Posterior vena cava (tissue), 2 donors: ENCODE measurements at places on chromosomes 16 and 17.

GRCh38 chr17:60333628-60334031, 58.3 kb downstream of the USP32 start:
- no peak for DNase-seq

- no peak for DNase-seq
Measured at GRCh38 chr17:4972752-4973151, 5.1 kb upstream of the SPAG7 start.

DNA sequence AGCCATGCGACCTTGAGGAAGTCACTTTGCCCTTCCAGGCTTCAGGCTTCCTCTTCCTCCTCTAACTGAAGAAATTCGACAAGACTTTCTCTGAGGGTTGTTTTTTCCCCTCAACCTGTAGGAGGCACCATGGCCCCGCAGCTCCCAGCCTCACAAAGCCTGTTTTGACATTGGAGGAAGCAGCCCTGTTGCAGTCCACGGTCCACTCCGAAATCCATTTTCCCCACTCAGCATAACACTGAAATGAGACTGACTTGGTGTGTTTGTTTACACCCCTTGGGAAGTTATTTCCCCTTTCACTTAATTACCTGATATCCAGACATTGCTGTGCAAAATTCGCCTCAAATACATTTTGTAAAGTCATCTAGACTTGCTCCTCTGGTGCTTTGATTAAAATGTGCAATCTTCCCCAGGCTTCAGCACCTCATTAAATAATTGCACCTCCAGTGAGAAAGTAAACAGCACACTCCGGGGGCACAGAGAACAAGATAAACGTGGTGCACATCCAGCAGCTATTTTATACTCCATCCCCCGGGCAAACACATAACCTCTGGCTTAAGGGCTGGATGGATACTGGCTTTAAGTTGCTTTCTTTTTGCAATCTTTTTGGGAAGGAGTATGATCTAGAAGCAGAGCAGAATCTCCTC, 41.4 kb upstream of the PIRT start:
- DNase-seq, result no peak

- no peak for DNase-seq
Measured at GRCh38 chr17:69876757-69877156, 198.3 kb upstream of the KCNJ16 start.

GRCh38 chr16:54987081-54987480, 56.4 kb downstream of the IRX5 start:
- DNase-seq, result no peak

DNA sequence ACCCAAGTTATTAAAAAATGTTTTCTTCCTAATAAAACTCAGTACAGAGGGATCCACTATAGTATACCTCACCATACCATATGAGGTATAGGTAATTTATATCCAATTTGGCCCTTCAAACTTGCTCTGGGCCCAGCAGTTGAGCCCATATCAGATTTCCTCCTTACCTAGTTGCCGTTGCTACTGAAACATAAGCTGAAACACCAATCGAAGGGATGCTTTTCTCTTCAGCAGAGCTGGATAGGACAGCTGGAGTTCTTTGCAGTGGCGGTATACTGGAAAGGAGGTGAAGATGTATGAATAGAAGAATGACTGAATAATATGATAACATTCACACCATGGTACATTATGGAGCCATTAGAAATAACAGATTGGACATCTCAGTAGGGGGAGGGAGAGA, 42.7 kb downstream of the TNRC6C start:
- no peak for DNase-seq

DNA sequence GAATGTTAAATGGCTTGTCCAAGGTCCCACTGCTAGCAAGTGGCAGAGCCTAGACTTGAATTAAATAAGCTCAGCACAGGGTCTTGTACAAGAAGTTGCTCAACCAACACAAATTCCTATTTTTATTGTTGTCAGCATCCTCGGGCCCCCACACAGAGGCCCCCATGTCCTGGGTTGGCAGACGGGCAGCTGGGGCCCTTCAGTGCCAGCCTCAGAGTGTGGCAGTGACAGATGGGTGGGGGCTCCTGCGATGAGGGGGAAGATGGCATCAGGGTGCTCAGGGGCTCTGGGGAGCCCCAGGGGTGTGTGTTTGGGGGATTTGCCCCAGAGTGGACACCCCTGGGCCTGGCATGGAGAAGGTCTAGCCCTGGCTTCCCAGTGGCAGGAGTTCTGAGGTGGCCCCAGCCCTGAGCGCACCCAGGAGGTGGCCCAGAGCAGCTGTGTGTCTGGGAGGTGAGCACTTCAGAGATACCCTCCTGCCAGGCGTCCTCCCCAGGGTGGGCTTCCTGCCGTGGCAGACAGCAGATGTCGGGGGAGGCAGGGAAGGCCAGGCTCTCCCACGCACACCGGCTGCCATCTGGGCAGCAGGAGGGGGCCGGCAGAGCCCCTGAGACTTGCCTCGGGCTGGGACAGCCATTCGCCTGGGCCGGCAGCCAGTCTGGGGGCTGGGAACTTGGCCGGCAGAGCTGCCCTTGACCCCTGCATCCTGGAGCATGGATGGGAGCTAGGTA, 150.8 kb downstream of the C16orf78 start:
- DNase-seq, result no peak

GRCh38 chr17:72151565-72152386, 31.0 kb downstream of the SOX9 start:
- DNase-seq, result peak; percentile 80

GRCh38 chr17:43430936-43431713, 32.3 kb downstream of the ARL4D start:
- DNase-seq, result peak; percentile 42

GRCh38 chr16:86227041-86227440, 283.3 kb upstream of the FOXF1 start:
- DNase-seq, result no peak

- no peak for DNase-seq
Measured at GRCh38 chr17:8448310-8448709, 12.6 kb downstream of the NDEL1 start.

GRCh38 chr16:21084631-21085225, 65.9 kb downstream of the DNAH3 start:
- DNase-seq, result no peak

GRCh38 chr17:47316311-47316710, 7.4 kb upstream of the EFCAB13 start:
- no peak for DNase-seq

DNA sequence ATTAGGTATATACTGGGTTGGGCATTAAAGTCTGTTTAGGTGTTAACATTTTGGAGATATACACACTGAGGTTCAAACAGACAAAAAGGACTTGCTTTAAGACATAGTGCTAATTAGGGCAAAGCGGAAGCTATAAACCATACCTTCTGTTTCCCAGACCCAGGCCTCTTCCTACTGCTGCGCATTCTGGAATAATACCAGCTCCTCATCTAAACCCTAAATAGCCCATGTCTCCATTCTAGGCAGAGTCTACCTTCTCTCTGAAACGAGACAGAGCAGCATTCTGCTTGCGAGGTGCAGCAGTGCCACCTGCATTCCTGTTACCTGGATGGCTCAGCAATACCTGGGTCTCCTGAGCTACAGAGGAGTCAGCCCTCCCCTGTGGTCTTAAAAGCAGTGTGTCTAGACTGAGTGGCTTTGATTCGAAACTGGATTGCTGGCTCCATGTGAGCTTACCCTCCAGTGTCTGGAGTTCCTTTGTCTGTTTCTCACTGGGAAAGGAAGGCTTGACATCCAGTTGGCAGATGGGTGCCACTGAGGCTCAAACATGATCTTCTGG, 6.4 kb downstream of the YPEL2 start:
- DNase-seq, result no peak

- peak; percentile 23 for DNase-seq
Measured at GRCh38 chr17:43033948-43034881, 9.2 kb downstream of the RND2 start.

- no peak for DNase-seq
Measured at GRCh38 chr17:50532452-50533024, at the start of gene EPN3. TSS of gene EPN3 (plus strand) at chr17:50532735. CDS start at chr17:50536557, 3,822 bp downstream.

DNA sequence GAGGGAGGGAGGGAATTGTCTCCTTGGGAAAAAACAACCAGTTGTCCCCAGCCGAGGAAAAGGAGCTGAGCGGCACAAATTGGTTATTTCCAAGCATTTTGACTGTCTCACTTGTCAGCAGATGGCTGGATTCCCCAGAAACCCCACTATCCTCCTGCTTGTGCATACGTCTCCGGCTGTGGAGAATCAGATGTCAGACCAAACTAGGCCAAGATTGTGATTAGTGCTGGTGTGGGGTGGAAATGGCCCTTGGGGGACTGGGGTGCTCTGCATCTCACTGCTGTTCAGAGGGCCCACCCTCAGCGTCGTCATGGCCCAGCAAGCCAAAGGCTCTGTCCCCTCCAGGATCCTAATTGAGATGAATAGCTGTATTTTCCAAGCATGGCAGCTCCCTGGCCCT, 131.7 kb upstream of the HSBP1 start:
- no peak for DNase-seq

DNA sequence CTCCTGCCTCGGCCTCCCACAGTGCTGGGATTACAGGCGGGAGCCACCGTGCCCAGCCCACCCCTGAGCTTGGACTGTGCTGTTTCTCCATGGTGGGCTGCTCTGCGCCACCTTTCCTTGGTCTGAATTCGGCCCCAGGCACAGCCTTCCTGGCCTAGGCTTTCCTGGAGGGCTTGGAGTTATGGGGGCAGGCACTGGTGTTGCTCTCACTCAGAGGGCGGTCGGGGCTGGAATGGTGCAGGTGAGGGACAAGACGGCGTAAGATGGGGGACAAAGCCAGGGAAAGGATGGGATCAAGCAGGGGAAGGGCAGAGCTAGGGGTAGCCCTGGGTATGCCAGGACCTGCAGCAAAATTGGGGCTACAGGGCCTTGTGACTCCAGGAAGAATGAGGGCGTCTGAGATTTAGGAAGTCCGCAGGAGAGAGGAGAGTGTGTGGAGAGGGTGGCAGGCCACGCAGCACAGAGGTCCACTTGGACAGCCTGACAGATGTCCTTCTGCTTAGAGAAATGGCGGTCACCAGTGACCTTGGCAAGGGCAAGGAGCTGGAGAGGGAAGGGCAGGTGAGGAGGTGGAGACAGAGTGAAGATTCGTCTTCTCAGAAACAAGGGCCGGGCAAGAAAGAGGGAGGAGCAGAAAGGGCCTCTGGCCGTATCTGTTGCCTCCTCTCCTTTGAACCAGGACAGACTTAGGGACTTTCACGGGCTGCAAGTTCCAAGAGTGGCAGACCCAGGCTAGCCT, 1.6 kb upstream of the ATP6V0C start:
- no peak for DNase-seq

DNA sequence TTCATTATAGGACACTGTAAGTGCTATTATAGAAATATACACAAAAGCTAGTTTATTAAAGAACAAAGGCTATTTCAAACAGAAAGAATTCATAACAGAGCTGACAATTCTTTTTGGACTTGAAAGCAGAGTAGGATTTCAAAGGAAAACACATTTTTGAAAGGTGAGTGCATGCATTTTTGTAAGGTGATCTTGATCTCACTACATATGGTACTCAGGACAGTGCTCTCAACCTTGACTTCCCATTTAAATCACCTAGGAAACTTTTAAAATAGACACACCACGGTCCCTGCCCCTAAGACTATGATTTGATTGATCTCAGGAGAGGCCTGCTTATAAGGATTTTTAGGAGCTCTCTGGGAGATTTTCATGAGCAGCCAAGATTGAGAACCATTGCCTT, 1362.0 kb downstream of the CDH8 start:
- DNase-seq, result no peak

- DNase-seq, result peak; percentile 73
Measured at GRCh38 chr17:80419255-80419654, 4.3 kb downstream of the ENDOV start.

DNA sequence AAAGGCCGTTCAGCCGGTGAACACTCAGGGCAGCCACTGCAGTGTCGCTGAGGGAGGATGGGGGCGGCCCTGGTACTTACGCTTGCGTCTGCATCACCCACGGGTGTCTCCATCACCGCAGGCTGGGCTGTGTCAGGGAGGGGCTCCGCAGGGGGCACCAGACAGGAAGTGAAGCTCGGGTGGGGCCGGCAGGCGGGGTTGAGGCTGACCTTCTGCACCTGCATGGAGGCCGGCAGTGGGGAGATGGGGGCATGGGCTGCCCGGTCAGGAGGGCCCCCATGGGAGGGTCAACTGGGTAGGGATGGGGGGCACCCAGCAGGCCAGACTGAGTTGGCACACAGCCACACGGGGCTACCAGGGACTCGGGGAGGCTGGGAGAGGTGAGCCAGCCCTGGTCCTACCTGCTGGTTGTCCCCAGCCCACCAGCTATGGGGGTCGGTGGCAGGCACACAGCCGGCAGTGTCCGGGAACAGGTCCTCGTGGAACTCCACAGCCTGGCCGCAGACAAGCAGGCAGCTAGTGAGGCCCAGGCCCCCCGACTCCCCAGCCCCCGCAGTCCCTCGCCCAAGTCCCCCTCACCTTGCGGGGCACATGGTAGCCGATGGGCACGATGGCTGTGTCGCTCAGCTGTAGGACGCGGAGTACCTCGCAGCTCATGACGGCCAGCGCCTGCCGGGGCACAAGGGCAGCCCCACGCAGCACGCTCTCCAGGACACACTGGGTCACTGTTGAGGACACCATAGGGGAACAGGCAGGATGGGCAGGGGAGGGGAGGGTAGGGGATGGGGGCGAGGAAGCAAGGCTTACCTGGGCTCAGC, 7.2 kb upstream of the VASN start:
- no peak for DNase-seq

DNA sequence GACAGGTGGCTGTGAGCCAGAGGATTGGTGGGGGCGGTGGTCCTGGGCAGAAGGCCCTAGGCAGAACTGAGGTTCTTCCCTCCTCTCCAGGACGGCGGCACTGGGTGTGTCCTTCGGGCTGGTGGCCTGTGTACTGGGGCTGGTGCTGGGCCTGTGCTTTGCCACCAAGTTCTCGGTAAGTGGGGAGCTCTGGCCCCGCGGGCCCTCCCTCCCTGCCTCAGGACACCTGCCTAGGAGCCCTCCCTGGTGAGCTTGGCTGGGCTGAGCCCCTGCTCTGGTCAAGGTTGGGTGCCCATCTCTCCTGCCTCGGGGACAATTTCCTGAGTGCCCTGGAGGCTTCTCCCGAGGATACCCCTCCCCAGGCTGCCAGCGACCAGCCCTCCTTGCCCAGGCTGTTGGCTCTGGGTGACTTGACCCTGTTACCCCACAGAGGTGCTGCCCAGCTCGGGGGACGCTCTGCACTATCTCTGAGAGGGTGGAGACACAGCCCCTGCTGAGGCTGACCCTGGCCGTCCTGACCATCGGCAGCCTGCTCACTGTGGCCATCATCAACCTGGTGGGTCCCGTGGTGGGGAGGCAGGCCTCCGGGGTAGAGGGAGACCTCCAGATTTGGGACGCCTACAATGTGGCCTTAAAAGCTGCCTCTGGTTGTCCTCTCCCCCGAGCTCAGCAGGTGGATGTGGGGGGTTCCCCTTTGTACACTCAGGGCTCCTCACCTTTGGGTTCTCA, 42.0 kb downstream of the ADCY7 start:
- peak; percentile 74 for DNase-seq

DNA sequence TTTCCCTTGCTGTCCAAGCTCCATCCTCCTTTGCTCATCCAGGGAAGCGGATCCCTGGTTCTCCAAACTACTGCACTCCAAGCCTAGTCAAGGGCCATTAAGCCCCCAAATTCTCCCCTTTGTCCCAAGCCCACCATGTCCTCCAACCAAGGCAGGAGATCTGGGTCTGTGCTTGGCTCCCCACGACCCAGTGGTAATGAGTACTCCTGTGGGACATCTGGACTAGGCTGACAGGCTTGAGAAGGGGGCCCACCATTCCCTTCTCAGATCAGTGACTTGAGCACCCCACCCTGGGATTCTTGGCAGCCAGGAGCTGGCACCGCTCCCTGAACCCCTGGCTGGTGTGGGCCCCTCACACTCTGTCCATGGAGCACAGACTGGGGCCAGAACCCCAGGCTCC, 17.1 kb downstream of the OSBPL7 start:
- DNase-seq, result peak; percentile 51

- peak; percentile 38 for DNase-seq
Measured at GRCh38 chr16:70777973-70778406, 23.0 kb downstream of the VAC14 start.

GRCh38 chr17:19883537-19884215, 15.9 kb upstream of the ULK2 start:
- DNase-seq, result no peak

GRCh38 chr17:72719578-72720493, 372.7 kb downstream of the SLC39A11 start:
- peak; percentile 79 for DNase-seq
